H9 (cell line): ENCODE measurements at places on chromosomes 12 and 14.

GRCh38 chr12:113297621-113298471, 37.1 kb downstream of the SLC8B1 start:
- no peak for DNase-seq

GRCh38 chr14:73295198-73295796, 58.0 kb downstream of the PAPLN start:
- DNase-seq, result no peak

GRCh38 chr12:72219937-72220336, 52.2 kb upstream of the TRHDE start:
- no peak for DNase-seq

DNA sequence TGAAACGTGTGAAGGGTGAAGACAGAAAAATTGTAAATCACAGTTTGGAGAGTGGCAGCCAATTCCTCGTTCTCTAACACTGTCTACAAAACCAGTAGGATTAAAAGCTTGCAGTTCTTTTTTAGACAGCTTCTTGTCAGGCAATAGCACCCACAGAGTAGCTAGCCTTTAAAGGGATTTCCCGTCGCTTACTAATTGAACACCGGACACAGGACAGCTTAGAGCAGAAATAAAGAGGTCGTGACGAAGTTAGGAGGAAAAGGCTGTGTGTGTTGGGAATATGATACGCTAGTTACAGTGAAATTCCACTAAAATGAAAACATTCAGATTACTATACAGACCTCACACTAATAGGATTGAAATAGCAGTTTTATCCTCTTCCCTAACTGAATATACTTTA, 149.1 kb upstream of the FLRT2 start:
- DNase-seq, result no peak

GRCh38 chr14:85315290-85315689, 214.7 kb upstream of the FLRT2 start:
- DNase-seq, result no peak

GRCh38 chr12:27787559-27787958, 7.5 kb upstream of the MANSC4 start:
- no peak for DNase-seq
